ENCODE measurements at places on chromosomes 6 and 20.

- no peak for DNase-seq
These were observed 47.9 kb downstream of the COL11A2 start for GRCh38 chr6:33144373-33144772.

DNA sequence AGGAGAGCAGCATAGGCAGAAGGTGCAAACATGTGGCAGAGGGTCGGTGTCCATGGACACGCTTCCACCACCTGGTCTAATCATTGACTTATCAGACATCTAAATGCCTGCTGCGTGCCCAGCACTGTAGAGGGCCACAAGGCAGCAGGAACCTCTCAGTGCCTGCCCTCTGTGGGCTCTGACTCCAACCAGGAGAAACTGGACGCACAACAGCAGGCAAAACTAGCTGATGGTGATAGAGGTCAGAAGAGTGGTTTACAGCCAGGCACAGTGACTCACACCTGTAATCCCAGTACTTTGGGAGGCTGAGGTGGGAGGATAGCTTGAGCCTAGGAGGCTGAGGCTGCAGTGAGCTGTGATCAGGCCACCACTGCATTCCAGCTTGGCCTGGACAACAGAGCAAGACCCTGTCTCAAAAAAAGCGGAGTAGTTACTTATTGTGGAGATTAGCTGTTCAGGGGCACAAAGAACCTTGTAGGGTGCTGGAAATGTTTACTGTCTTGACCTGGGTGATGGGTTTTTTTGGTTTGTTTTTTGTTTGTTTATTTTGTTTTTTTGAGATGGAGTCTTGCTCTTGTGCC, 46.5 kb downstream of the PPARD start:
- no peak for DNase-seq

GRCh38 chr20:16201191-16201590, 372.1 kb downstream of the KIF16B start:
- DNase-seq = no peak

DNA sequence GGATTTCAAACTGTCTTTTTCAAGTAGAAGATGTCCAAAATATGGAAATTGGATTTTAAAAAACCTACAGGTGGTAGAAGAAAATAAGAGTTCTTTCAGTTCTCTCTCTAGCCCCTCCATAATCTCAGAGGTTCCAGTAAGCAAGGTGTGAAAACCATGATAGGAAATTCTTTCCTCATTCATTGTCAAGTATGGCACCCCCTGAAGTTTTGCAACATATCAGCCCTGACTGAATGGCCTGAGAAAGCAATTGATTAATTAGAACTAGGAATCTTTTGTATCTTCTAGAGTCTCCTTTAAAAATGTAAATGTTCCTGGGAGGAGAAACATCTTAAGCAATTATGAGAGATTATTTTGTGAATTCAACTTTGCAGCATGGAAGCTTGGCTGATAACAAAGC, 198.7 kb upstream of the STXBP5 start:
- no peak for DNase-seq

DNA sequence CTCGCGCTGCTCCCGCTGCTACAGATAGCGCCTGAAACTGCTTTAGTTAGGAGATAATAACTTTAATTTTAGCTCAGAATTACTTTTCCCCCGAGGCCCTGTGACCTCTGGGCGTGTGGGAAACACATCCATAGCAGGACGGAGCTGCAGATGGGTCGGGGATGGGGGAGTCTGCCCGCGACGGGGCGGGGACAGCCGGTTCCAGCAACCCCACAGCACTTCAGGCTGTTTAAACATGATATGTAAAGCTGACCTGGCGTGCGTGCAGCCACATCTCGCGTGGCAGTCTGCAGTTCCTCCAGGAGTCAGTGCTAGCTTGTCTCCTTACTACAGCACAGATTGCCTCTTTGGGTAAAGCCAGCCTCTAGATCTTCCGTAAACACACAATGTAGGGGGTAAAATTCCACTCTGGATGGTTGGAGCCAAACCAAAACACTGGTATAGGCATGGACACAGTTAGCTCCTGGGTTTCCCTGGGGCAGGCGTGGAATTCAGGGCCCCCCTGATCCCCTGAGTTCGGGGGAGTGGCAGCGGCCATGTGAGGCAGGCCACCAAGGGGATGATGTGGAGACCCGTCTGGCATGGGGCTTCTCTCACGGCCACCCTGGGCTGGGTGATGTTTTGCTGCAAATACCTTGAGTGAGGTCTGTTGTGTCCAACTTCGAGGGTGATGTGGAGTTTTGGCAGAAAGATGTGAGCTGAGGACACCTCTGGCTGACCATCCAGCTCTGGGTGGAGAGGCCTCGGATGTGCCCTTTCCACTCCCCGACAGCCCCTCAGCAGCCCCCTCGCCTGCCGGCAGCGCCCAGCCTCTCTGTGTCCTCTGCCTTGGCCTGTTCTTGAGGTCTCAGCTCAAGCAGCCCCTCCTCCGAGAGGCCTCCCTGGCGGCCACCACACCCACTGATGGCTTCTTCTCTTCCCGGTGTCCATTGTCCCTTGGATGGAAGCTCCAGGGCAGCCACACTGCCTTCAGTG, 214.5 kb downstream of the TAF4 start:
- no peak for DNase-seq

- DNase-seq = no peak
These were observed 95.6 kb downstream of the JARID2 start for GRCh38 chr6:15341311-15342001.

DNA sequence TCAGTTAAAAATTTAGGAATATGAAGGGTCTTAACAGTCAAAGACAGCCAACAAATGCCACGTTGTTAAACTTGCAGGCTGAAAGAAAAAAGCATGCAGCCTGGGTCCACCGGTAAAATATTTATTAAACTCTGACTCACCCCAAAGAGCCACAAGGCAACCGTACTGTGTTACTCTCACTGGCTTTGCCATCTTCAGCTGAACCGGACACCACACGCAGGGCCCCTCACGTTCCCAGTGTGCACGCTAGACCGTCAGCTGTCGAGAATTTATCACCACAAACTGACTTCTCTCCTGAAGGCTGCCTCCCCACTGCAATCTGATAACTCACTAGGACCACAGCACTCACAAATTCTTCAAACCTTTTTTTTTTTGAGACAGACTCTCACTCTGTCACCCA, 30.7 kb downstream of the HUS1B start:
- no peak for DNase-seq

GRCh38 chr20:10093087-10093591, 58.4 kb downstream of the ANKEF1 start:
- no peak for DNase-seq

DNA sequence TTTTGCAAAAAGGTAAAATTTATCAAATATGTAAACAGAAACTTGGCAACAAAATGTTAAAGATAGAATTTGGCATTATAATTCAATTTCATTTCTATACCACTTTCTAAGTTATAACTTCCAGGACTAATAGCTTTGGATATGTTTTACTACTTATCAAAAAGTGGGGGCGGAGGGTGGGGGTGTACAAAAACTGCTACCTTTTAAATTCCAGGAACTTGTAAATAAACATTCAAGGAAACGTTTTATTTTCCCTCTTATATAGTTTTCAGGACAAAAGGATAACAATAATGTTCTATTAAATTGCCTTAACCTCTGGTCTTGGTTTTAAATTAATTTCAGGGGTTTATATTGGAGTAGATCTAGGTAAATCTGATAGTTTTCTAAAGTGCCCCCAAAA, 103.8 kb downstream of the DST start:
- no peak for DNase-seq

- no peak for DNase-seq
These were observed 15.7 kb downstream of the ATP9A start for GRCh38 chr20:51752343-51752951.

DNA sequence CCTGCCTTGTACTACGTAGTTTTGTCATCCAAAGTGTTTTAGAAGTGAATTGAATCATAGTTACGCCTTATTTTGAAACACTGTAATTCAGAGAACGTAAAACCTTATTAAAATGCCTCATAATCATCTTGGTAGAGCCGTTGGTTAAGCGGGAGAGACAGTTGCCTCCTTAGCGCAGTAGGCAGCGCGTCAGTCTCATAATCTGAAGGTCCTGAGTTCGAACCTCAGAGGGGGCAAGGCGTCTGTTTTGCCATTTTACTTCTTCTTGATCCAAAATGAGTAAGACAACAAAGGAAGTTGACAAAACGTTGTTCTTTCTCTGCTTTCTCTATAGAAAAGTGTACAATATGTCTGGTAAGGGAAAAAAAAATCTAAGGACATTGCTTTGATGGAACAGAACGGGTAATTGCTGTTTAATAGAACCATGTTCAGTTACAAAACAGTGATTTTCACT, 20.7 kb upstream of the TRIM27 start:
- no peak for DNase-seq

- no peak for DNase-seq
These were observed 425.3 kb downstream of the KIF16B start for GRCh38 chr20:16147916-16148315.

- no peak for DNase-seq
These were observed 126.9 kb upstream of the UFL1 start for GRCh38 chr6:96394727-96395126.

DNA sequence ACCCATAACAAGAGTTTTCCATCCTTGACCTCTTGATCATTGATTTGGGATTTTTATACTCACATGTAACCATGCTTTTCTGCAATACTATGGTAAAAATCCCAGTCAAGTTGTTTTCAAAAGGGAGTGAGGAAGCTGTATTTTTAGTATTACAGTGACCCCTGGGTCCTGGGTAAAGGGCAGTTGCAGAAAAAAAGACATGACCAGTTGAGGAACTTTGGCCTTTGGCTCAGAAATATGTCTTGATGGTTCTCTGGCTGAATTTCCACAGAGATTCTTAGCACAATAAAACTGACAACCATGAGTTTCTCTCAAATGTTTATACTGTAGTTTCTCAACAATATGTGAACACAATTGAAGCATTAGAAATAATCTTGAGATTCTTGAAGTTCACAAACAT, 28.6 kb upstream of the PRL start:
- DNase-seq = no peak

- DNase-seq = no peak
These were observed 136.4 kb downstream of the TBXT start for GRCh38 chr6:166031275-166031674.

- DNase-seq = peak; percentile 15
These were observed 3.6 kb downstream of the BCL2L1 start for GRCh38 chr20:31718952-31719643.

DNA sequence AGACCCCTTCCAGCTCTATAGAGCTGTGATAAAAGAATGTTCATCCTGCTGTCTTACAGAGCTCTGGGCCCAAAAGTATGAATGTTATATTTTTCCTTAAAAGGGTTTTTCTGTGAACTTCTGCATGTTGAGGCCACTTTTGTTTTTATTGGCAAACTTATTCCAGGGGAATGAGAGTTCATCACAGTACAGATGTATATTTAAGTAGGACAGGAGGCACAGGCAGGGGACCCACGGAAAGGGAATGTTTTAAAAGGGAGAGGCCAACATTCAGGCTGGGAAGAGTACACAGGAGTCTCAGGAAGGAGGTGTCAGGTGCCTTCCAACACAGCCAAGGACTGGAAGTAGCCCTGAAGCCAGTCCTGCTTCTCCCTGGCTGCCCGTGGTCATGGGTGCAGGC, 148.4 kb downstream of the EYA2 start:
- DNase-seq = no peak

DNA sequence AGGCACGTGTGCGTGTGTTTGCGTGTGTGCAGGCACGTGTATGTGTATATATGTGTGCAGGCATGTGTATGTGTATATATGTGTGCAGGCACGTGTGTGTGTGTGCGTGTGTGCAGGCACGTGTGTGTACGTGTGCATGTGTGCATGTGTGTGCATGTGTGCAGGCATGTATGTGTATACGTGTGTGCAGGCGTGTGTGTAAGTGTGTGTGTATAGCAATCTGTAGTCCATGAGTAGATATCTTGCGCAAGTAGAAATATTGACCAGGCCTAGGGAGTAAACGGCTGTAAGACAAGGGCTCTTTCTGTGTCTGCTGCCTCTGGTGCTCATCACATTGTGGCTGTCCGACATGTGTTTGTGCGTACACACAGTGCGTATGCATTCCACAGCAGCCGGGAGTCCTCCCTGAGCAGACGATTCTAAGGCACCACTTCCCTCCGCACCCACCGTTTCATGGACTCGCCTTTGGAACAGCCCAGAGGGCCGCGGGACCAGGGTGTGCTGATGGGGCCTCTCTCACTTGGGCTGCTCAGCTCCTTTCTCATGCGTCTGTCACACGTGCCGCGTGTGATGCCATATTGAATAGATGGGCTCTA, 167.6 kb downstream of the ERMARD start:
- DNase-seq = no peak

DNA sequence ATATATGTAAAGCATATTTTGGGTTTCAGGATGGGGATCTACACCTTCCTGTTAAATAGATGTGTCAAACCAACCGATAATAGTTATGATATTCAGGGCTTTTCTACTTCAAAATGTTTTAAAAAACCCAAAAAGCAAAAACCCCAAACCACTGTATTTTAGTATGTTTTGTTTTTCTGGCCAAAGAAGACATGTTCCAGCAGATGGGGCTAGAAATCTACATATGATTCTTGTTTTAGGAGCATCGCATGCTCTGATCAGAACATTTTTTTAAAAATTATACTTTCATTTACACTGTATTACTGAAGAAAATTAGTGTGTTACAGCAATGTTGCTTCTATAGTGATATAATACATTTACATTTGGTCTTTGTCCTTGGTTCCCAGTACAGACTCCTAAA, 11.0 kb downstream of the RMND1 start:
- no peak for DNase-seq

GRCh38 chr6:131802347-131802746, 5.5 kb upstream of the ENPP1 start:
- no peak for DNase-seq

- no peak for DNase-seq
These were observed 12.3 kb upstream of the CCDC167 start for GRCh38 chr6:37511910-37512399.

DNA sequence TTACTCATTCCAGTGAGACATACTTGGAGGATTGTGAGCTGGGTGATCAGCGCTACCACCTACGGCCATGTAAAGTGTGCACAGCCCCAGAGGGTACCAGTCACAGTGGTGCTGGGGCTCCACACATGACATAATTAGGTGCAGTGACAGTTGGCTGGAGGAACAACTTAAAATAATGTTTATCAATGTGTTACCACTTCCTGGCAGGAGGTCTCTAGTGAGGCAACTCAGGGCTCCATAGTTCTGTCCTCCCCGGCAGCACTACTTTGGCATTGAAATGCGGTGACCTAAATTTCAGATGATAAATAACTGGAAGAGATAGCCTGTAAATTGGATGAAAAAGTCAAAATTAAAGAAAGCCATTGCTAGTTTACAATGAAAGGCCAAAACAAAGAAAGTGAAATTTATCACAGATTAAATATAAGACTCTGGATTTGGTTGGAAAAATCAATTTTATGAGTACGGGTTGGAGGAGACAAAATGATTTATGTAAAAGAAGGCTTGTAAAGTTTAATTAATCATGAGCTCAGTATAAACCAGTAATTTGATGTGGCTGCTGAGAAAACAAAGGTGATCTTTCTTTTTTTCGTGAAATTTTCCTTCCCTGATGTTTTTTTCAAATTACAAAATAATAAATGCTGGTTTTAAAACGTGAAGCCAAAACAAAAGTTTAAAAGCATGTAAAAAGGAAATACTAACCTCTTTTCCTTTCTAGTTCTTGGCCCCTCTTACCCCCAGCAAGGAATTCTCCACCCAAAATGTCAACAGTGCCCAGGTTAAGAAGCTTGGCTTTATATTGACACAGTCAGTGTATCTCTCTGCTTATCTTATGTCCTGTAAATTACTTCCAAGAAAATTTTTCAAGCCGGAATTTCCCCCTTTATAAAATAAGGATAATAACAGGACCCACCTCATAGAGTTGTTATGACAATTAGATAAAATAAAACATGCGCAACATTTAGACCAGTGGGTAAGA, 126.7 kb upstream of the NOX3 start:
- no peak for DNase-seq

GRCh38 chr6:90790058-90790457, 203.2 kb upstream of the MAP3K7 start:
- DNase-seq = no peak
